ENCODE measurements at places on chromosomes 4 and X.

GRCh38 chrX:18194688-18195087 is 26.0 kb downstream of the BEND2 start:
- DNase-seq = no peak

GRCh38 chr4:7147261-7147660 is 45.1 kb upstream of the SORCS2 start:
- no peak for DNase-seq

DNA sequence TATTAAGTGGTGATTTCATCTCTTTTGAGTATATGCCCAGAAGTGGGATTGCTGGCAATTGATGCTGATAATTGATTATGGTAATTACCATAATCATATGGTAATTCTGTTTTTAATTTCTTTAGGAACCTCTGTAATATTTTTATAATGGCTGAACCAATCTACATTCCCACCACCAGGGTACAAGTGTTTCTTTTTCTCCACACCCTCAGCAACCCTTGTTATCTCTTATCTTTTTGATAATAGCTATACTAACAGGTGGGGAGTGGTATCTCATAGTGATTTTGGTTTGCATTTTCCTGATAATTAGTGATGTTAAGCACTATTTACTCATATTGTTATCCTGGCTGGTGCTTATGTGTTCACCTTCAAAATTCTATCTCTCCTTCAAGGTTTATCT is 212.6 kb downstream of the FMR1NB start:
- no peak for DNase-seq

DNA sequence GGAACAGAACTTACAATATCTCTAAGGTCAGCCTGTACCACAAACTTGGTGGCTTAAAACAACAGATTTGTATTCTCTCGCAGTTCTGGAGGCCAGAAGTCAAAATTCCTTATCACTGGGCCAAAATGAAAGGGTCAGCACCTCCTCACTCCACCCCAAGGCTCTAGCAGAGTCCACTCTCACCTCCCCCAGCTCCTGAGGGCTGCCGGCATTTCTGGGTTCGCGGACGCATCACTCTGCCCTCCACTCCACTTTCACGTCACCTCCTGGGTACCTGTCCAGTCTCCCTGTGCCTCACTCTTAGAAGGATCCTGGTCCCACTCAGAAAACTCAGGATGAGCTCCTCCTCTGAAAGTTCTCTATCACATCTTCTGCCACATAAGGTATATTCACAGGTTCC is 34.6 kb downstream of the JAKMIP1 start:
- DNase-seq = no peak

- DNase-seq = no peak
Observed at GRCh38 chr4:116668190-116668589, 417.2 kb downstream of the TRAM1L1 start.

- DNase-seq = no peak
Observed at GRCh38 chrX:155334486-155335336, at the start of gene CLIC2. Gene CLIC2, minus strand, starts transcription at chrX:155334614. Its CDS starts 187 bp downstream, at chrX:155334427.

GRCh38 chrX:74515356-74515755 is 94.1 kb downstream of the SLC16A2 start:
- no peak for DNase-seq

GRCh38 chrX:39551762-39552161 is 546.0 kb downstream of the BCOR start:
- no peak for DNase-seq

DNA sequence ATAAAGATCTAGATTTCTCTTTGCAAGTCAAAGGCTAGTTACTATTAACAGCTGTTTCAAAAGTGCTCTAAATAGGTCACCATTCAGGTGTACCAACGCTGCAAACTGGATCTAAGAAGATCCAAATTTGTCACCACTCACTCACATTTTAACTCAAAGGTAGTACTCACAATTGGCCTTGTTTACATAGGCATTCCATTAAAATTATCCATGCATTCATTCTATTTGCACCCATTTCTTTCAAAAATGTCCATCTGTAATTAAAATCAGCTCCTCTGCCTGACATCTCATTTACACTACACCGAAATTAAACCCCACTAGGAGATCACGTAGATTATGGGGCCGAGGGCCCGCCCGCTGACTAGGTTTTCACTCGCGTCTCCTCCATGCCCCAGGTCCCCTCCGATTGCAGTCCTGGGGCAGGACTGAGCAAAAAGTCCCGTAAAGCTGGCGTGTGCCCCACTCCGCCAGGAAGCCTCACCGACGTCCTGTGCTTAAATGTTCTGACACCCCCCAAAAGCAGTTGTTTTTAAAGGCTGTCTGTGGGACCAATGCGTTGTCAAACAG is 1.3 kb upstream of the ING2 start:
- no peak for DNase-seq

DNA sequence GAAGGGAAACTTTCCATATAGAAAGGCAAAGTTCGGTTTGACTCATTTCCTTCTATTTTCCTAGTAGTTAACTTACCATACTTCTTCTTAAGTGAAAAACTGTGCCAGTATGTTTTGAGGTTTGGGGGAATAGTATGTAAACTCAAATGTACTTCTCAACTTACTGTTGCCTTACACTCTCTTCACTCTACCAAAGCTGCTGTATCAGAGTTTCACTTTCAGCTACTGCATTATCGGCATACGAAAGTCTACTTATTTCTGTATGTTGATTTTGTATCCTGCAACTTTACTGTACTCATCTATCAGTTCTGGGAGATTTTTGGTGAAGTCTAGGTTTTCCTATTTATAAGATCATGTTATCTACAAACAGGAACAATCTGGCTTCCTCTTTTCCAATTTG is 932.7 kb downstream of the FAT4 start:
- DNase-seq = peak; percentile 4

DNA sequence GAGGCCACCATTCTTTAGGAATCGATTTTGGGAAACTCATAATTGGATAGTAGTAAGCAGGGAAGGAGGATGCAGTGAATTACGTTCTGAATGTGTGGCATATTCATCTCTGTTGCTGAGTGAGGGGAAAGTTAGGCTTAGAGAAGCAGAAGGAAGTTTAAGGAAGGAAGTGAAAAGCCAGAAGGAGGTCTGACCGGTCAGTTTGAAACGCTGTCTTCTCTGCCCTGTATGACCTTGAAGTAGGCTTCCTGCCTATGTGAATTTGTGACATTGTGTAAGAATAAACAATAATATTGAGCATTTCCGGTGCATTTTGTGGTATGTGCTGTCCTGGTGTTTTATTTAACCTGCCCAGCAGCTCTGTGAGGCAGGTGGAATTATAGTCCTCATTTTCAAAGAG is 67.3 kb downstream of the PDLIM5 start:
- DNase-seq = no peak

- DNase-seq = no peak
Observed at GRCh38 chr4:1927675-1928074, 56.5 kb downstream of the NSD2 start.

DNA sequence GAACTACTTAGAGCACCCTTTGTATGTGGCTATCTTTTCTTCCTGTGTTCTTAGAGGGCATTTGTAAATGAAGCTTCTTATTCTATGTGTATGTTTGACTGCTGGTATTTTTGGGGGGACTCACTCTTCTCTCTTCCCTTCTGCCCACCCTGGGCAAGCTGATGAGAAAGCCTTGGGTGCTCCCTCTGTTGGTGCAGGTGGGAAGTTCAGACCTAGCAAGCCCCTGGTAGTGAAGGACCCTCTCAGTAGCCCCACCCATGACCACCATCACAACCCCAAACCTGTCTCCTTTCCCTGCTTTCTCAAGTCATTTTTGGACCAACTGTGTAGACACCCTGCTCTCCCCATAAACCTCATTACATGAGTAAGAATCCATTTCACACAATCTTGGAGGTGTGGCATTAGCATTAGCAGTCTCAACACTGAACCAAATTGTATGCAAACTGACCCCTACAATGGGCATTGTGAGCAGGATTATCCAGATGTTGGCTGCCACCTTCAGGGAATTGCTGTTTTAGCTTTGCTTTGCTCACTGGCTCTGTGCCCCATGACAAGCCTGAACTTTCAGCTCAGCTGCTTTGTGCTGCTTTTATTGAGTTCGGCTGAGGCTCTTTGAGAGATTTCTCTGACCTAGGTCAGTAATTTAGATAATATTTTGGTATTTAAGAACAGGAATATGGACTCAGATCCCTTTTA is 27.9 kb downstream of the TRIM61 start:
- no peak for DNase-seq

GRCh38 chr4:10353110-10353509 is 104.1 kb downstream of the ZNF518B start:
- DNase-seq = no peak

GRCh38 chr4:150986085-150986484 is 29.0 kb downstream of the LRBA start:
- DNase-seq = no peak

GRCh38 chrX:131970347-131970746 is 52.8 kb upstream of the STK26 start:
- DNase-seq = no peak

GRCh38 chrX:44871114-44871645 is 1.8 kb upstream of the KDM6A start:
- DNase-seq = no peak

GRCh38 chr4:133624744-133625143 is 475.6 kb downstream of the PCDH10 start:
- DNase-seq = peak; percentile 20

DNA sequence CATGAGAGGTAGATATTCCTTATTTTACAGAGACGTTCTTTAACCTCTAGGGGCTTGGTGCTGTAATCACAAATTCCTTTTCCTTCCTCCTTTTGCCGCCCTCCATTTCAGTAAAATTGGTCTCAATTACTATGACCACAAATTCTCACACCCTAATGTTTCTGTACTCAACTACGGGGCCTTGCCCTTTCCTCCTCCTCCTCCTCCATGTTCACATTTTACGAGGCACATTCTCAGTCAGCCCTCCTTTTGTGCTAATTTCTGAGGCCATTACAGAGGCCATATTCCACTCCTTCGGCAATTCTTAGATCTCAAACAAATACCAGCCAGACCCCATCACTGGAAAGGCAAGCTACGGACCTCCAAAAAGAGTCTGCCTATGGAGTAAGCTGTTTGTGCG is 92.1 kb downstream of the SH3KBP1 start:
- DNase-seq = no peak

DNA sequence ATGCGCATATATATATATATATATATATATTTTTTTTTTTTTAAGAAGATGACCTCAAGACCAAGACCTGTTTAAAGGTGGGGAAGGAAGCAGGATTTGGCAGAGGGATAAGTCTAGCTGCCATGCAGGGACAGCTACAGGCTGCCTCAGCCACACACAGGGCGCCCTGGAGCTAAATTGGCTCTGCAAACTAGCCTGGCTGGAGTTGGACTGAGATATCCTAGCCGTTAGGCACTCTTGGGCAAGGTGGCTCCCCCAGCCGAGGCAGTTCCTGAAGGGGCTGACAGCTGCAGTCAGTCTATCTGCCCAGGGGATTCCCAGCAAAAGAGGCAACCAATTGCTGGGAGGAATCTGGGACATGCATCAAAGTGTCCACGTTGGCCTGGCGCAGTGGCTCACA is 21.9 kb downstream of the TRIML1 start:
- DNase-seq = peak; percentile 45

- no peak for DNase-seq
Observed at GRCh38 chrX:104428231-104428630, 137.8 kb upstream of the IL1RAPL2 start.

DNA sequence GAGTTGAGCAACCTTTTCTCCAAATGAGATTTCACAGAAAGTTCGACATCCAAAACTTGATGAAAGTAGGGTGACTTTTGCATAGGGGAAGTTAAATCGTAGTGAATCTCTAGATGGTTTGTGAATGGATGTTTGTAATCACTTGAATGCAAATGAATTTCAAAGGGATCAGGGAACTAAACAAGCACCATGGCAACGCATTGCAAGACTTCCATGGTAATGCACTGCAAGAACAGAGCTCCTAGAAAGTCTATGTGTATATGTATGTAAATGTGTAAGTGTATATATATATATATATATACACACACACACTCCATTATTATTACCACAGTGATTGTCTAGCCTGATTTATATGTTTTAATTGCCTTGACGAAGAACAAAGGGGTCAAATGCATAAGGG is 27.3 kb downstream of the INTS6L start:
- no peak for DNase-seq

- no peak for DNase-seq
Observed at GRCh38 chrX:118652717-118653116, 74.7 kb upstream of the IL13RA1 start.

DNA sequence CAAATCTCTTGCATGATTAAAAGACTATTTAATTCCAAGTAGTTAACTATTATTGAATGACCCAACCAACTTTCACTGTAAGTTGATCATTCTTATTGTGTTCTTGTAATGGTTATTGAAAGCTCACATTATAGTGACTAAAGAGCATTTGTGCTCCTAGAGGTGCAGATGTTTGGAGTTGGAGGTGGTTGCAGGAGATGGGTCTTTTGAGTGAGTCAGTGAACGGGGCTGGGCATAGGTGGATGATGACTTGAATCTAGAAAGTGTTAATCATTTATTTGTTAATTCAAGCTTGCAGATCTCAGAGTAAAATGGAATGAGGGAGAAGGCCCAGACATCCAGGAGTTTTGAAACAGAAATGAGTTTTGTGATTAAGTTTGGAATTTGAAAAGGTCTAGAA is 13.7 kb downstream of the NWD2 start:
- DNase-seq = no peak

GRCh38 chrX:13994536-13995080 is 35.1 kb downstream of the GEMIN8 start:
- DNase-seq = no peak

GRCh38 chr4:40962551-40963180 is 212.9 kb downstream of the NSUN7 start:
- DNase-seq = no peak

DNA sequence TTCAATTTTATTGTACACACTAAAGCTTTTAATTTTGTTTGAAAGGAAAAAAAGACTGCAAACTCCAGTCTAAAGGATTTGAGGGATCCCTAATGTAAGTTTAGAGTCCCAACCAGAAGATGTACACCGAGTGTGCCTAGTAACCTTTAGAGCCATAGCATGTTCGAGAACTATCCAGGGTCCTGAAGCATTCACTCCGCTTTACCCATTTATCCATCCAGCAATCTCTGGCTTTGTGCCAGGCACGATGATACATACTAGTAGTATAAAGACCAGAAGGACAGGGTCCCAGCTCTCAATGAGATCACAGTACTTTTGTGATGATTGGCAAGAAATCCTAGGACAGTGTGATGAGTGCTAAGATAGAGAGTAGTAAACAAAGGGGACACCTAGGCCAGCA is 168.7 kb downstream of the STK32B start:
- peak; percentile 26 for DNase-seq

- no peak for DNase-seq
Observed at GRCh38 chrX:136814847-136815750, 34.4 kb upstream of the ARHGEF6 start.

DNA sequence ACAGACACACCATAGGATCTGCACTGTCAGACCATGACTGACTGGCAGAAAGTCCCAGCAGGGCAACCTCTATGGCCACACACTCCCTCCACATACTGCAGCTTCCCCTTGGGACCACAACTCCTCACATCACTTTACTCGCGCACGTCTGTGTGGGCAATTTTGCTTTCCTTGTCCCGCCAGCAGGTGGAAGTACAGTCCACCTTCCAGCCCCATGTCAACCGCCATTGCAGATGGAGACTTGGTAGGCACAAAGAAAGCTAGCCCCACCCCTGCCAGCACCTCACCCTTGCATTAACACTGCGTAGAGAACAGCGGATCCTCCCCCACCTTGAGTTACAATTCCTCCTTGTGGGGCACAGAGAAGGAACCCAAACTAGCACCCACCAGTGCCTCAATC is 74.4 kb upstream of the NAP1L2 start:
- no peak for DNase-seq

- DNase-seq = no peak
Observed at GRCh38 chrX:13068651-13069050, 24.2 kb upstream of the FAM9C start.

- peak; percentile 52 for DNase-seq
Observed at GRCh38 chr4:1720163-1720983, 750 bp downstream of the TMEM129 start.

Data from T47D (cell line).